Cardiac muscle cell (in vitro differentiated cells and primary cell): ENCODE measurements at places on chromosomes 6 and 20. TPM values are rescaled to one million over a fixed set of nuclear protein-coding genes. Genes with fewer than 3 reads are reported as not detected.

- no peak for DNase-seq
These were observed 1021.6 kb upstream of the MAP3K7 start for GRCh38 chr6:91608428-91608827.

GRCh38 chr6:51199105-51199552, 380.5 kb downstream of the TFAP2B start:
- DNase-seq, result no peak

DNA sequence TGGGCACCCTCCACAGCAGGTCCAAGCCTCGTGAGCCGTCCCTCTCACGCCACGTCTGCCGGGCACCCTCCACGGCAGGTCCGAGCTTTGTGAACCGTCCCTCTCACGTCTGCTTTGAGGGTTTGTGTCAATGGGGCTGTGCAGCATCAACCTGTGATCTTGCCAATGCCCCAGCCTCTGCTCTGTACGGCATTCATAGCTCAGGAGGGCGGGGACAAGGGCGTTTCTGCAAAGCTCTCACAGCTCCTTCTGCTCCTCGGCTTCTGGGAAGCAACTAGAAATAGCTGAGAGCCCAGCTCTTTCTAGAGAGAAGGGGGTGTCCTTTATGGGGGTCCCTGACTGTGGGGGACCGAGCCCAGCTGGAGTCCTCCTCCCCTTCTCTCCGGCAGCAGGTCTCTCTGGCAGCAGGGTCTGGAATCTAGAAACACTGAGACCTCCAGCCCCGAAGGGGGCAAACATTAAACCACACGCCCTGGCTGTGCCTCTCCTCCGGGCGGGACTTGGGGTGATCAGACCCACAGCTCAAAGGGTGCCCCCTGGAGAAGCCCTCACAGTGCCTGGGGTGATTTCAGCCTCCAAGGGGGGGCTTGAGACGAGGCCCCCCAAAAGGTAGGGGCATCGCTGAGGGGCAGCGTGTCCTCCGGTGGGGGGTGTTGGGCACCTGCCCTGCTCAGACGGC, 41.2 kb upstream of the CHRNA4 start:
- no peak for DNase-seq

- no peak for DNase-seq
These were observed 59.3 kb downstream of the PRL start for GRCh38 chr6:22237526-22237925.

- DNase-seq, result no peak
These were observed 26.4 kb upstream of the ADRM1 start for GRCh38 chr20:62276439-62276838.

The FUT9 gene
- not detected in 2 replicates for total RNA-seq

The MRAP2 gene
- total RNA-seq, result 8.7 and 14.6 TPM in 2 replicates

The BTNL2 gene
- not detected in 2 replicates for total RNA-seq

The ARMC2 gene
- 1.2 and 2.6 TPM in 2 replicates for total RNA-seq

The MUC21 gene
- not detected in 2 replicates for total RNA-seq
